IMR-90 (cell line): ENCODE measurements at places on chromosomes 16 and 17. TPM values are rescaled to one million over a fixed set of nuclear protein-coding genes. Genes with fewer than 3 reads are reported as not detected.

The KRTAP2-4 gene
- not detected in 2 replicates for total RNA-seq

DNA sequence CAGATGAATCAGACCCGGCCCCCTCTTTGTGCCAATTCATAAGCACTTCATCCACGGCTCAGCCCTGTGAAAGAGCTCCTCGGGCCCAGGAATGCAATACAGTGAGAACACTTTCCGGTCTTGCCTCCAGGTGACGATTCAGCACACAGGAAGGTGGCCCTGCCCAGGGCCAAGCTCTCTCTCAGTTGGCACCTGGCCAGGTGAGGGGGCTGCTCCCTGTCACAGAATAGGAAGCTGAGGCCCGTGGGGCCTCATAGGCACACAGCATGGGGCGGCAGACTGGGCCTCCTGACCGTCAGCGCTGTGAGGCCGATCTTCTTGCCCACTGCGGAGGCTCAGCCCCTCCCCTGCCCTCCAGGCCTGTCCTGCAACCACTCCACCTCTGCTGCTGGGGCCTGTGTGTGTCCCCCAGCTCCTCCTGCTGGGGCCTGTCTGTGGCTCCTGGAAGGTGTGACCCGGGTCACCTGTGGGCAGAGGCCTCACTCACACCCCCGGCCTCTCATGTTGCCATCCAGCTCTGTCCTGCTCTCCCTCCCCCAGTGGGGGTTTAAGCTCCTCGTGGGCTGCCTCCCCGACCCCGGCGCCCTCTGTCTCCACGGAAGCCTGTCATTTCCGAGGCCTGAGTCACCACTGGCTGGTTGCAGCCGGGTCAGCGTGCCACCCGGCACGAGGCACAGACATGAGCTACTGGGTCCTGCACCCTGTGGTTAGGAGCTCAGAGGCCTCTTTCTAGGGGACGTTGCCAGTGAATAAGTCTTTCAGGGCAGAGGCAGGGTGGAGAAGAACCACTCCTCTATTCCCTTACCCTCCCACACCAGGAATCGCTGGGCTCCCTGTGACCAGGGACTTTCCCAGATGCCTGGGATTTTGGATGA is 114.4 kb downstream of the SEC14L1 start:
- DNase-seq: peak; percentile 86

GRCh38 chr16:24871891-24872290 is 26.1 kb downstream of the SLC5A11 start:
- DNase-seq: no peak

GRCh38 chr17:48093341-48094045 is 7.8 kb downstream of the CBX1 start:
- DNase-seq: no peak

DNA sequence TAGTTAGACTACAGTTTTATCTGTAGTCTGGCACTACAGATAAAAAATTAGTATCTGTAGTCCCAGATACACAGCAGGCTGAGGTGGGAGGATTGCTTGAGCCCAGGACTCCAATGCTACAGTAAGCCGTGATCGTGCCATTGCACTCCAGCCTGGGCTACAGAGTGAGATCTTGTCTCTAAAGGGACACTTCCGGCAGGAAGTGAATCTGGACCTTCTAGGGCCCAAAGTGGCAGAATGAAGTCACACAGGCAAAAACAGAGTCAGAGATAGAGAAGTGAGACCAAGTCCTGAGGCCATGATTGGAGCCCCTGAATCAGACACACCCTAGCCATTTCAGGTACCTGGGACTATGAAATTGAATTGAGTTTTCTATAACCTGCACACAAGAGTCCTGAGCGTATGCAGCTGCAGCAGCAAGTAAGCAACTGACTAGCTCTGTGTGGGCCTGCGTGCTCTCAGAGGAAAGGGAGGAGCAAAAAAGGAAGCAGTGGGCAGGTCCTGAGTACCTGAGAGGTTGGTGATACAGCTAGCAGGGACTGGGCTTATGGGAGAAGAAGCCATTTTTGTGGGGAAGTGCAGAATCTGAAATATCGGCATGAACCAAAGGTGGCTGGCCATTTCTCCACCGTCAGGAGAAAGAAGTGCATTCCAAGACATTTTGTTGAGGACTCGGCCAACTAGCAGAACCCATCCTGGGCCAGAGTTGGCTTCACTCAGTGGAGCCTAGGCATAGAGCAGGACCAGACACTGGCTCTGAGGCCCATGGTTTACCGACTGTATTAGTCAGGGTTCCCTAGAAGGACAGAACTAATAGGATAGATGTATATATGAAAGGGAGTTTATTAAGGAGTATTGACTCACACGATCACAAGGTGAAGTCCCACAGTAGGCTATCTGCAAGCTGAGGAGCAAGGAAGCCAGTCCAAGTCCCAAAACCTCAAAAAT is 27.2 kb upstream of the BRD7 start:
- no peak for DNase-seq

The CFAP119 gene
- total RNA-seq: 0.90 and 1.7 TPM in 2 replicates

DNA sequence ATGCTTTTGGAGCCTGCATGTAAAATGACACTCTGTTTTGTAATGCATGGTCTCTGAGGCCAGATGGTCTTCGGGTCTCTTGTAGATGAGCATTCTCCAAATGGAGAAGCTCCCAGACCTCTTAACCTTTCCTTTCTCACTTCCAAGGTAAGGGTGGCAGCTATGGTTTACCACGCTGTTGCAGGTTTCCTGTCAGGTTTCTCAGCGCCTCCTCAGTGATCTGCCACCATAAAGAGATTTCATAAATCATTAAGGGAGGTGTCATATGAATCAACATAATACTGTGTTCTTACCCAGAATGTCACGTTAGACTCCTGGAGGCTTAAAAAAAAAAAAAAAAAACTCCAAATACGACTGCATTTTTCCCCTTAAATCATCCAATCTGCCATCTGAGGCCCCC is 787.4 kb upstream of the EEF2KMT start:
- no peak for DNase-seq

GRCh38 chr17:7132511-7133094 is 18.0 kb upstream of the ASGR2 start:
- no peak for DNase-seq
